Activated T-helper 1 cell treated with anti-CD3 and anti-CD28 coated beads, Interleukin-2, amount 50 U/mL, for 16 hours (primary cell): ENCODE measurements at places on chromosomes 6 and 20.

- DNase-seq = no peak
Observed at GRCh38 chr20:59205044-59205443, 41.4 kb downstream of the ZNF831 start.

GRCh38 chr20:1993986-1994385 lies at the start of gene PDYN:
Gene PDYN (minus strand): TSS chr20:1994058. CDS start chr20:1983084, 10,974 bp downstream.
- DNase-seq = no peak

DNA sequence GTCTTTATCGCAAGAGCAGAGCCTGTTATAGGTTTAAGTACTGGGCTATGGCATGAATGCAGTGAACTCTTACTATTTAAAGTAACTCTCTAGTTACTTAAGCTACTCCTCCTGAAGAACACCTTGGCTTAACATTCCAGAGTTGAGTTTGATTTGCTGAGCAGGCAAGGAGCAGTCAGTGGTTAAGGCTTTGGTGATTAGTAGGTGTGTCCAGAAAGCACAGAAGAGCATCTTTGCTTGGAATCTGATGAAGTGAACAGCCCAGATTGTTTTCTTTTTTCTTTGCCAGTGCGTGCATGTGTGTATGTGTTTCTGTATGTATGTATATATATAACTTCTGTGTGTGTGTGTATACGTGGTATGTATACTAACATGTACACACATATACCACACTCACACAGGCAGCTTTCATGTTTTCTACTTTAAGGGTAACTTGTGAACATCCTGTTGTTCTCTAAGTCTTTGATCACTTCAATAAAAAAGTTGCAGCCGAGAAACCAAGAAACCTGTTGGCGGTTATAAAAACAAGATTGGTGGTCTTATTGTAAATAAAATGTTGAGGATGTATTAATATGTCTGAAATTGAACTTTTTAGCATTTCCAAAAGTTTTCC lies 56.2 kb upstream of the TULP4 start:
- no peak for DNase-seq

DNA sequence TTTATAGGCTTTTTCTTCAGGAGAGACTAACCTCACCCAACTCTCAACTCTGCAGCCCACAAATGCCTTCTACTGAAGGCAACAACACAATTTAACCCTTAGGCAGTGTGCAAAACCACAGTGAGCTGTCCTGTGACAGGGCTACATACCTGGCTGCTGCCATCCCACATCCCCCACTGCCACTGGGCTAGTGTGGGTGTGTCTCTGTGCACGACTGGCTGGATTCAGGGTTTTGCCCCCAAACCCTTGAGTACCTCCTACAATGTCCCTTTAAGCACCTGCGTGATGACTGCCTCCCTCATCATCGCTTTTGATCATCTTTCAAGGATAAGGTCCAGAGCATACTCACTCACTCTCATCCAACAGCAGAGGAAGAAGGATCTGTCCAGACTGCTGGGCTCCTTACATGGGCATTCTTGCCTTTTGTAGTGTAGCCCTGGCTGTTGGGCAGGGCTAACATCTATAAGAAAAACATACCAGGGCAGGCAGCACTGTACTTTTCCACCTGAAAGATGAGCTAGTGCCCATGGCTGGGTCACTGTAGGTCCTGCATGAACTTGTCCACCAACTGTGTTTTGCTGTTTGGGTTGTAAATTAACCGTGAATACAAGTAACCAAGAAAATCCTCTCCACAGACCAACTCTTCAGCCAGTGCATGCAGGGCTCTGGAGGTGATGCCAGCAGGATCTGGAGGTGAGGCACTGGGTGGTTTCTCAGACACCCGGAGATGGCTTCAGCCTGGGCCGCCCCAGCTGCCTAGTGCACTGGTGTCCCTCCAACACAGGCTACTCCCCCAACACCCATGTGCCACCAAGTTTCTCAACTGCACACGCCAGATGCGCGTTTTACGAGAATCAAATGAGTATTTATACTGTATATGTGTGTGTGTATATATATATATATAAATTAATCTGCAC lies 45.2 kb downstream of the PLCG1 start:
- no peak for DNase-seq

GRCh38 chr6:137787016-137787415 lies 80.0 kb upstream of the TNFAIP3 start:
- no peak for DNase-seq

DNA sequence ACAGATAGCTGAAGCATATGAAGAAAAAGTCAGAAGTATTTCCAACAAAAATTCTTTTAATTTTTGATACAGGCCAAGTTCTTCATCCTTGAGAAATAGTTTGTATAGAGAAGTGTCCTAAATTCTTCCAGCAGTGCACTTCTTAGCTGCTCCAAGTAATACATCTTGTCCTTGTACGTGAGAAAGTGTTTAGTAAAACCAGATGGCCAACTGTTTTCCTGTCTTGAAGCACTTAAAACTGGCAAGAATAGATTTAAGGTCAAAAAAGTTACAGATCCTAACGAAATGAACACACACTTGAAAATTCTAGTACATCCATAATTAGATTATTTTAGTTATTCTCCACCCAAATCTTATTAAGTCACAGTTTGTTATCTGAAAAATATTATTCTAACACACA lies 52.2 kb upstream of the HSF2 start:
- DNase-seq = no peak

GRCh38 chr6:25535632-25536225 lies 116.3 kb upstream of the SCGN start:
- DNase-seq = no peak

- DNase-seq = no peak
Observed at GRCh38 chr6:138037009-138037504, 70.2 kb downstream of the PERP start.

GRCh38 chr20:43528258-43528875 lies 20.9 kb downstream of the L3MBTL1 start:
- DNase-seq = no peak

DNA sequence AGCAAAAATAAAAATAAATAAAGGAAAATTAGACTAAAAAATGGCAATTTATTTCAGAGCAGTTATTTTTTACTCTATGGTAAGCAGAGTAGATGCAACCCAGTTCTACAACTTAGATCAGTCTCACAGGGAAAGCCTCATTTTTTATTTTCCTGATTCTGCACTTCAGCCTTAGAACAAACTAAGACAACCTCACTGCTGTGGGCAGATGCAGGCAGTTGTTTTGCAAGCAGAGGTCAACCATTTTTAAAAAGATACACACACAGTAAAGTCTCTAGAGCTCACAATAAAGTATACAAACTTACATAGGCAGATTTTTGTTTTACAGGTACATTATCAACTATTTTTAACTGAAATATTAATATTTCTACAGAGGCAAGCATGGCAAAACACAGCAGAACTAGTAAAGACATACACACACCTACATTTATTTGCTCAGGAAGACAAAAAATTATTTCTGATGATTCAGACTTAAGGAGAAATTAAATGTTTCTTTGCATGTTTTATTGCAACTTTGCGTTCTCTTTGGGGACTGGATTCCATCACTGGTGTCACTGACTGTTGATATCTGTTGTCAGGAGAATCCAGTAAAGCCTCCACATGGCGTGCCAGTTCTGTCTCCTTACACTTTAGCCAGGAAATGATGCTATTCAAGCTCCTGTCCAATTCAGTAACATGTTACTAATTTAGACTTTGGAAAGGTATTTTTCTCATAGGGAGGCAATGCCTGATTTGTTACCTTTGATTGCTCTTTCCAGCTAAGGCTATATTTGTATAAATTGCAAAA lies 102.7 kb downstream of the TRDN start:
- DNase-seq = no peak

DNA sequence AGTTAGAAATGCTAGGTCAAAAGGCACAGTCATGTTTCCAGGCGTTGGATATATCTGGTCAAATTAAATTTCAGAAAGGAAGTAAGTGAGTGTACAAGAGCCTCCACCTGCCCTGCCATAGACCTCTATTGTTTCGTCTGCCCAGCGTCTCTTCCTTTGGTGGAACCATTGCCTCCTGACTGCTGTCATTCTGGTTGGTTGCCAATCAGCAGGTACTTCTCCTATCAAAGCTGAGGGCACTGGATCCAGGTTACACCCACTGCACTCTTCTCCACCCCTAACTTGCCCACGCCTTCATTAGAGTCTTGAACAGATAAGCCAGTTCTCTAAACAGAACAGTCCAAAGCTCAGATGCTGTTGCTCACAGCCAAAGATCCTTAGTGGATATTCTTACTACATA lies 2.6 kb upstream of the WFDC5 start:
- no peak for DNase-seq

GRCh38 chr20:48957053-48957481 lies 35.6 kb downstream of the ARFGEF2 start:
- no peak for DNase-seq

DNA sequence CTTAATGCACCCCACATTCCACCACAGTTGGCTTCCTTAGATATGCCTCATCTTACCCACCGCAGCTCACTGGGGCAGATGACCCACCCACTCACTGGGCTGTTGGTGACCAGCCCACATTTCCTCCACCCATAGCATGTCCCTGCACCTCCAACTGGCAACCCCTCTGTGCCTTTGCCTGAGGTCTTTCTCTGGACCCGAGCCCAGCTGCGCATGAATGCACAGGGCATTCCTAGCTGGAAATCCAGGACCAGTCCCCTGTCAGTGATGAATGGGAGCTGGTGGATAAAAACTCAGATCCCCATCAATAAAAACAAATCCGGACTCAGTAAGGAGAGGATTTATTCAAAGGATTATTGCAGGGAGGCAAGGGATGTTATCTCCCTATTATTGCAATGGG lies 75.0 kb downstream of the ISM1 start:
- DNase-seq = no peak

DNA sequence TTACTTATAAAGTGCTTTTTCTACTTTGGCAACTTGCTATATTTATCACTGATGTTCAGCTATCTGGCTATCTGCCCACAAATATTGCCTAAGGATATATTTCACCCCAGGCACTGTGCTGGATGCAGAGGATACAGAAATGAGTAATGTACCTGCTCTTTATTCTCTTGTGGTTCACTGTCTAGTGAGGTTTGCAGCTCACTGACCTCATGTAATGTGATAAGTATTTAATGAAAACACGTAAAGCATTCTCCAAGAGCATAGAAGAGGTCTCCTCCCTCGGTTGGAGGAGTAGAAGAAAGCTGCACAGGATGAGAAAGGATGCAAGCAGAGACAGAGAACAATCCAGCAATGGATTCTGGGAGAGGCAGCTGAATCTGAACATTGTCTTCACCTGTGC lies 610.7 kb downstream of the CBLN4 start:
- no peak for DNase-seq

- no peak for DNase-seq
Observed at GRCh38 chr6:17574866-17575560, 25.1 kb upstream of the FAM8A1 start.

DNA sequence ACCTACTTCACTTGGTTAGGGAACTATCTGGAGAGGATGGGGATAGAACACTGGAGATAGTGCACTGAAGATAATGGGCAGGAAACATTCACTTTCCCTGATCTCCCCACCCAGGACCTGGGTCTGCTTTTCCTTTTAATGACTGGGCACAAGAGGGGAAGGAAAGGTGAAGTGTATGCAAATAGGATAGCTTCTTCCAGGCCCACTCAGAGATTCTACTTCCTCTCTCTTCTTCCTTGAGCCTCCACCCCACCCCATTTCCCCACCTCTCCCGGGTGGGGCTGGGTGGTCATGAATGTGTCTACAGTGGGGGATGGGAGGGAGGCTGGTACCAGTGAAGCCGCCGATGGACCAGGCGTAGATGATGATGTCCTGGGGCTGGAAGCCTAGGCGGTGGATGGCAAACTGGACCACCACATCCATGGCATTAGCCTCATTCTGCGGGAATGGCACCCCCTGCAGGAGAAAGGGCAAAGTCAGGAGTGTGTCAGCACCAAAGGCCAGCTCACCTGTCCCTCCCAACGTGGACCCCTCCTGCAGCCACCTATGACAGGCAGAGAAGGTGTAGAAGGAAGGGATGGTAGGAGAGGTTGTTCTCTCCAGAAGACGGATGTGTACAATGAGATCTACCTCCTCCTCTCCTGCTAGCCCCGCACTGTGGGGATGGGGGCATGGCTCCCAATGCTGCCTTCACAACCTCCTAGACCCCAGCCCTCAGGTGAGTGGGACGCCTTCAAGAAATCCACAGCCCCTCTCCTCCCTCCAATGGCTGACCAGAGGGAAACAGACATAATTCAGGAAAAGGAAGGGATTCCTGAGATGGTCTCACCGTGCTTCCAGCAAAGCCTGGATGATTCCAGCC lies 8.6 kb upstream of the LY6G5C start:
- DNase-seq = no peak

DNA sequence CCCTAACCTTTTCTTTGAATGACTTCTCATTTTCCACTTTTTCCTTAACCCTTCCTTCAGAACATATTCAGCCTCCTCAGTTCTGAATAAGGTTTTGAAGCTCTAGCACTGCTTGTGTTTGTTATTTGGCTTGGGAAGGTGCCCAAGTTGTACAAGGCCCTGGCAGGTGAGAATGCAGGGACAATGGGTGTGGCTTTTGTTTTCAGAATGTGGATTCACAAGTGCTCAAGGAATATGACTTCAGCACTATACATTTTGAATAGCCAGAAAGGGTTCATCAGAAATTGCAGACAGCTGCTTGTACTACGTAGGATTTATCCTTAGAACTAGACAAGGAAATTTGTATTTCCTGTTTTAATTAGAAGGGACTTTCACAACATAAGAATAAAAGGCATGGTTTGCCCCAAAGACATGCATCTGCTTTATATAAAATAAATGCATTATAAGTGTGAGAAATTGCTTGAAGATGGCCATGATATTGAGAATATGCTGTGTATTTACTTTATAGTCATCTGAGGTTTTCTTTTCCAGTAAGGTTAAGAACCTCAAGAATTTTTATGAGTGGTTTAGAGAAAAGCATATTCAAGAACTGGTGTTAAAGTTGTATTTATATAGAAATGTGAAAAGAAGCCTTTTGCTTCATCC lies 29.3 kb upstream of the PRDM1 start:
- no peak for DNase-seq

DNA sequence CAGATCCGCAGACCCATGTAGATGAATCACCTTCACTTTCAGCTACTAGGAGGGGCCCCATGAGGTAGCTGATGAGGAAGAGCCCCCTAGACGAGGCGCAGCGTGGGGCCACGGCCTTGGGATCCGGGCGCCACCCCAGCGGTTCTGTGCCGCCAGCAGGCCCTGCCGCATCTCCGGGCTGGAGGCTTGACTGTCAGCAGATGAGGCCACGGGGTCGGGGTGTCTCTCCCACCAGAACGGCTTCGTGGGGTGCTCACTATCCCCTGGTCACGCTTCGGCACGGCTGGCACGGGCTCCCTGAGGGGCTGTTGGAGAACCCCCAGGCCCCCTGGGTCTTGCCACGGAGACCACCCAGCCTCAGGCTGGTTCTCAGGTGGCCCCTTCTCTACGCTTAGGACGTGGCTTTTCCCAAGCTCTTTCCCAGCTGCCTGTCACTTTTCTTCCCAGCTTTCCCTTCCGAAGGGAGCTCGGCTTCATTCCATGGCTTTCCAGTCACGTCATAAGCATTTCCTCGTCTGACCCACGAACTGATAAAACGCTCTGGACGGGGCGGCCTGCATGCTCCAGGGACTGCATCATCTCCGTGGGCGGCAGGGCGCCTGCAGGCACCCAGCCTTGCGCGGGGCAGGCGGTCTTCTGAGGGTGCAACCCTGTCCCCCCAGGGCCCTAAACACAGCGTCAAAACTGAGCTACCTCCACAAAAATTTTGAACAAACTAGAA lies 85.9 kb downstream of the THBS2 start:
- no peak for DNase-seq
